Right hindlimb (tissue), 1 donor: ENCODE measurements at places on chromosomes 2 and 18.

DNA sequence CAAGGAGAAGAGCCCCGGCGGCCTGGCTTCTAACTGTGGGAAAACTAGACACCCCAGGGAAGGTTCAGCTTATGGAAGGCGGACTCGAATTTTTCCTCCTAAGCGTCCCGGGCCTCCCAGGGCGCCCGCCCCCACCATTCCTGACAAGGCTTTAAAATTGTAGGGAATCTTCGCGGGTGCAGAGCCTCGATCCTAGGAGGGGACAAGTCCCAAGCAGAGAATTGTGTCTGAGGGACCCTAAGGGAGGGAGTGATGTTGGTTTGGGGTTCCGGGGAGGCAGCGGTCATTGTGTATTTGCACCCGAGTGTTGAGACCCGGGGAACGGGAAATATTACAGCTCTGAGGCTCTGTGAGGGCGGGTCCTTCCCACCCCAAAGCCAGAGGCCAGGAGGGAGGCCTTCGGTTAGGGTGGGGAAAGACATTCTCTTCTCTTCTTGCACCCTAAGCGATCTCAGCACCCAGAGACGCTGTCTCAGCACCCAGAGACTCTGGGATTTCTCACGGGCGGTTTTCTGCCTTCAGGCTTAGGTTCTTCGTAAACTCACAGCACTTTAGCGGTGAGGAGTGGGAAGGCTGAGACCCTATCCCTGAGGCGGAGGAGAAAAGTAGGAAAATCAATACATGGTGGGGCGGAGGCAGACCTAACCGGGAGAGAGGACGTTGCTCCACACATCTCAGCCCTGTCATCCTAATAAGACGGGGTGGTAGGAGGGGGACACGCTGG lies 7.6 kb downstream of the OSR1 start:
- no peak for DNase-seq

GRCh38 chr2:62334440-62335058 lies 138.6 kb downstream of the B3GNT2 start:
- no peak for DNase-seq

- DNase-seq, result peak; percentile 22
Measured at GRCh38 chr18:48022531-48023329, 92.3 kb upstream of the SMAD2 start.

GRCh38 chr18:45069546-45069945 lies 388.9 kb downstream of the SETBP1 start:
- DNase-seq, result no peak

- no peak for DNase-seq
Measured at GRCh38 chr2:23513872-23514793, 129.2 kb downstream of the KLHL29 start.

- peak; percentile 47 for DNase-seq
Measured at GRCh38 chr2:55159037-55159651, 72.9 kb downstream of the CLHC1 start.

DNA sequence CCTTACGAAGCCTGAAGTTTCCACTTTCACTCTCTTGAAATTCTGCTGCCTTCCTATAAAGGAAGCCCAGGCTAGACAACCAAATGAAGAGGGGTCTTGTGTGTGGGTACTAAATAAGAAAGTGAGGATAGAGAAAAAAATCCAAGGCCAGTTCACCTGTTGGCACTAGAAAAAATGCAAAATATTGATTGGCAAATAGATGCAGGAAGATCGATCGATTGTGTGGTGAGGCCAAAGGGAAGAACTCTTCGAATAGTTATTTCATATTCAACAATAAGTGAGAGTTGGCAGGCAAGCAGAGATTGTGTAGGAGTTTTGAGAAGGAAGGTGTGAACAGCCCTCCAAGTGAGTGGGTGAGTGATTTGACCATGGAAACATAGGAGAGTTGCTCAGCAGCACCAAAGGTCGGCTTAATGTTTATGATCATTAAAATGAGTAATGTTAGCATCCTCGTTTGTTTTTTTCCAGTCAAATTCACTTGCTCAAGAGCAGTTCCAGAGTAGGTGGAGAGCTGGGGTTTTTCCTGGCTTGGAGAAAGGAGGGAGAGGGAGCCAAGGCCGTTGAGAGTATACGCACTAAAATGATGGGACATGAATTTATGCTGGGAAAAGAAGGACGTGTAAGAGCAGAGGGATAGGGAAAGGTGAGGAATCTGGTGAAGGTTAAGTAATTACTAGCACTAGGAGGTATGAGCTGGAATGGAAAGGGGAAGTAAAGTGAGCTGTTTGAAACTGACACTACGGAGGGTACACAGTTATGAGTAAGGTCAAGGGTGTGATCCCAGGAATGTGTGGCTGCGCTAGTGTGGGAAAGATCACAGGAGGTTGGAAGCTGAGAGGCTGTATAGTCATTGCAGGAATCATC lies 1.1 kb upstream of the NAPG start:
- no peak for DNase-seq

GRCh38 chr2:106097038-106098000 lies 96.8 kb downstream of the UXS1 start:
- DNase-seq, result no peak

DNA sequence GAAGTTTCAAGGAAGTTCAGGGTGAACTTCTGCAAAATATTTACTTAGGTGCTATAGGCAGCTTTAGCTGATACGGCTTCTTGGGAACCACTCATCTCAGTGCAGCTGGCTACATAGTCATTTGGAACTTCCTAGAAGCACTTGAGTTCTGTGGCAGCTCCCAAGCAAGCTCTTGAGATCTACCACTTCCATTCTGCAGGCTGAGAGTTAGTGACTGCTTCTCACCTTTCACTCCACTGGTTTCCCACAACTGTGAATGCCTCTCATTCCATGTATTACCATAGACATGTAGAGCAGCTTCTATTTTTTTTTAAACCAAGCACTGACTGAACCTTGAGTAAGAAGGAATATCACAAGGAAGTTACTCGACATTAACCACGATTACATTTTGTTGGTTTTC lies 994.1 kb upstream of the ACVR2A start:
- no peak for DNase-seq

- DNase-seq, result no peak
Measured at GRCh38 chr2:57894381-57894780, 152.2 kb upstream of the VRK2 start.

GRCh38 chr2:220065581-220065980 lies 438.2 kb downstream of the SLC4A3 start:
- DNase-seq, result no peak

DNA sequence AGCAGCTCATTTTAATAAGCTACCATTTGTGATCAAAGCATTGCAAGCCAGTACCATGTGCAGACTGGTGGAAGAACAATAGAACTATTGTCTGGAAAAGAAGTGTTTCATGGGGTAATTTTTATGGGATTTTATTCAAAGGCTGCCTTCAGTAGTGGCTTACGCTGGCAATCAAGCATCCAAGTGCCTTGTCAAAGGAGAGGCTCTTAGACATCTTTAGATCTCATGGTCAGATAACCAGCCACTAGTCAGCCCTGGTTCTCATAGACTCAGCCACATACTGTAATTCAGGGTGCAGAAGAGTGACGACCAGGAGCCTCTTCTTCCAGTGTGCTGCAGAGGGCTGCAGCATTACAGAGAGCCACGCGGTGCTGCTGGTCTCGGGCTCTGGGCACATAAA lies 98.5 kb upstream of the NOSTRIN start:
- DNase-seq, result no peak

DNA sequence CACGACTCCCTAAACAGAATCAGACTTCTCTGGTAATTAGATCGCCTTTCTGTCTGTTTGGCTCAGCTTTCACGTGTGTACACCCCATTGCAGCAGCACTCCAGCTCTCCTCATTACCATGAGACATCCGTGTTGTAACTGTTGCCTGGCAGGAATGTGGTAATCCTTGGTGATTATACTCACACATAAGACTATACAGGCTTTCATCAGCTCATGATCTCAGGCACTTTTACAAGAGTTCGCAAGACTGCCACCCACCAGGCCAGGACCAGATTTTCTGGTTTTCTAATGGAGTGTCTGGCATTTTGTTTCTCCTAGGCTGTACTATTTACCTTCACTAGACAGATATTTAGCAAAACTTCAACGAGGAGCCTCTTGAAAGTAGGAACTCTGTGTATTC lies 50.2 kb downstream of the ACVR1 start:
- DNase-seq, result no peak

DNA sequence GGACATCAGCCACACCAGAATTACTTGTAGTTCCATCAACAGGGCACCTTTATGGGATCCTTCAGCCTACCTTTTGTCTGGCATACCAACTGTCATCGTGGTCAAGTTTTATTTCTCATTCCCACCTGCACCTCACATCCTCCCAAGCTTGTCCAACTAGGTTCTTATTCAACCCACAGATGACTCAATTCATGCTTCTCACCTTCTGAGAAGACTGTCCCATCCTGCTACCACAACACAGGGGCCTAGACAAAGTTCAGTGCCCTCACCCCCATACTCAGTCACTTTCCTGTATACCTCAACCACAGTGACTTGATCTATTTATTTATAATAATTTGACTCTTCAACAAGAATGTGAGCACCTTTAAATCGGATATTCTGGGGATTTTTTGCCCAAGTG lies 114.4 kb upstream of the ACVR1C start:
- no peak for DNase-seq

DNA sequence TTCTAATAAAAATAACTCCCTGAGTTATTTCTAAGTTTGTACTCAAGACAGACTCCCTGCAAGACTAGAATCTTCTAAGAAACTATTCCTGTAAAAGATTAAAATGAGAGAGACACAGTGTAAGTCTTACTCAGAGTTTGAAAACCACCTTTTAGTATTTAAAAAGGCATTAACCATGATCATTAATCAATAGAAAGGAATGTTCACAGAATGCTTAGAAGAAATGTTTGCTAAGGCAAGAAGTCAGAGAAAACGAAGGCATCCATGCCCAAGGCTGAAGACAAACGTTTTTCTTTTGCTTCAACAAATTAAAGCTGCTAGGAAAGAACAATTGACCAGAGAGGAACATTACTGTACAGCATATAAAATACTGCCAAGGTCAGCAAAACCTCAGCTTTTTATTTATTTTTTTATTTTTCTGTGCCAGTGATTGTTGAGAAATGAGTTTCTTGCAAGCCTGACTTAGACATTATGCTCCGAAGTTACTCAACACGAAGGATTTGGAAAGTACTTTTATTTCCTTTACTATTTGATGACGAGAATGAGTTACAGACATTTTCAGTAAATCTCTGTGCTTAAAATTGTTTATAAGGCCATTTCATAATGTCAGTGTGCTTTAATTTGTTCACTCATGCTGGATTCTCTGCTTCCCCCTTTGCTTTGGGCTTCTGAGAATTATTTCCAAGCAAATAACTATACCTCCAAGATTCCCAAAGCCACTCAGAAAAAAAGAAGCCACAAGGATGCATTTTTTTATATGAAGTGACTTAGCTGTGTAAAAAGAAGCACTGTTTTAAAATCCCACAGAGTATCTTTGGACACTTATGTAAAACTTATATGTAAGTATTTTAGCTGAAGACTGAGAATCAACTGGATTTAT lies 20.5 kb downstream of the RND3 start:
- no peak for DNase-seq

DNA sequence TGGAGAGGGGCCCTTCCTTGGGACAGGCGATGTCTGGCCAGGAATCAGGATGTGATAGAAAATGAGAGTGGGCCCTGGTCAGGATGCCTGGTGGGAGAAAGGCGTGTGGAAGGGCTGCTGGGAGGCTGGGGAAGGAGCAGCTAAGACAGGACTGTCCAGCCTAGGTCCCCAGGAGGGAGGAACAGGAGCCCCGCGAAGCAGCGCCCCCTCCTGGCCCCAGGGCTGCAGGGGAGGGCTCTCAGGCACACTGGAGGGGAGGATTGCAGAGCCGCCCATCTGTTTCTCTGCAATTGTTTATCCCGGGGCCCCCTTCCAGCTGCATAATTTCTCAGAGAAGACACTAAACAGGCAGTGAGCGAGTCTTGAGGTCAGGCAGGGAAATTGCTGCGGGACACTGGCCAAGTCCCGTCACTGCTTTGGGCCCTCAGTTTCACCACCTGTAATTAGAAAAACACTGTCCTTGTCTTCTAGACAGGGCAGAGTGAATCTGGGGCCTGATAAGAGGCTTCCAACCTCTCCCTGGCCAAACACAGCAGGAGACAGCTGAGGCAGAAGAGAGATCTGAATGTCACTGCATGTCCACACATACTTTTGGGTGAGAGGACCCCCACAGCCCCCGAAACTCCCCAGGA lies 3.9 kb upstream of the NPPC start:
- DNase-seq, result peak; percentile 72

DNA sequence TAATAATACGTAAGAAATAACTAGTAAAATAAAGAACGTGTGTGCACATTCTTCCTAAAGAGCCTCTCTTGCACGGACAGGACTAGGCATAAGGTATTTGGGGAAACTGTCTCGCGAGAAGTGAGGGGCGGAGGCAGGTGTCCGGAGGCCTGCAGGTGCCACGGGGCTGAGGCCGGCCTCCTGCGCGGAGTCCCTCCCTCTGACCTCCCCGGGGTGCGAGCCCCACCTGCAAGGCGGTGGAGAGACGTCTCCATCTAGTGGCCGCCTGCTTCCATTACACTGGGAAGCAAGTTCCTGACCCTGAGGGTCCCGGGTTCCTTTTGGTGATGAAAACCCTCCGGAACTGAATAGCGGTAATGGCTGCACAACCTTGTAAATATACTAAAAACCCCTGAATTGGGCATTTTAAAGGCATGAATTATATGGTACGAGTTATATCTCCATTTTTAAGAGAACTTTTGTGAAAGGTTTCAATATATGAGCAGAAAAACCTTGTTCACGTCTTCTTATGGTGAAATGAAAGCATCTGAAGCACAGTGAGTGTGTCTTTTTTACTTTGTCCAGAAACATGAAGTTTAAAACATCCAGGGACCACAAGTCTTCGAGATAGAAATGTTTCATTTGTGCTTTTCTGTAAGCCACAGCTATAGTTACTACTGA lies 35.5 kb upstream of the CTDP1 start:
- peak; percentile 80 for DNase-seq

- DNase-seq, result no peak
Measured at GRCh38 chr18:22830511-22830910, 102.6 kb upstream of the RBBP8 start.

DNA sequence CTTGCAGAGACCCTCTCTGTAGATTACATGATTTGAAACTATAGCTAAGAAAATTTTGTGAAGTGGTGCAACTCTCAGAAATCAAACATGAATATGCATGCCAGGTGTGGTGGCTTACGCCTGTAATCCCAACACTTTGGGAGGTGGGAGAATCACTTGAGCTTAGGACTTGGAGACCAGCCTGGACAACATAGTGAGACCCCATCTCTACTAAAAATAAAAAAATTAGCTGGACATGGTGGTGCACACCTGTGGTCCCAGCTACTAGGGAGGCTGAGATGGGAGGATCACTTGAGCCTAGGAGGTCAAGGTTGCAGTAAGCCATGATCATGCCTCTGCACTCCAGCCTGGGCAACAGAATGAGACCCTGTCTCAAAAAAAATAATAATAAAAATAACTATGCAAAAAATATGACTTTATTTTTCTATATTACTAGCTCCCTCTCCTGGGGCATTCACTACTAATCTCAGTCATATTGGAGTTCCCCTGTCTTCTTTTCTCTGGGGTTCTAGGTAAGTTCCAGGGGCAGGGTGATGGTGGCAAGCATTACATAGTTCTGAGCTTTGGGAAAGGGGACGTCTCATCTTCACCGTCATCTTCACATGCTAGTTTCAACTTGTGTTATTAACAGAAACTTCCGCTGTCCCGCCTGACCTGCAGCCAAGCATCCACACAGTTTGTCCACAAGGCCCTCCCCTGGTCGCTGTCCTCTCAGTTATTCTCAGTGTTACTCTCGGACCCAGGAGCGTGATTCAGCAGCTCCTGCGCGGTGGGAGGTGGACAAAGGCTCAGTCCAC lies 96.8 kb upstream of the MBOAT2 start:
- no peak for DNase-seq
